ENCODE measurements at places on chromosomes 11 and 22. TPM values are rescaled to one million over a fixed set of nuclear protein-coding genes. Genes with fewer than 3 reads are reported as not detected.
A peak's percentile ranks its signal among the peaks of the same experiment; 100 is the strongest.

- no peak for DNase-seq
Observed at GRCh38 chr11:75203138-75203537, 37.4 kb upstream of the TPBGL start.

TREH gene
- 1.2 TPM for total RNA-seq

DNA sequence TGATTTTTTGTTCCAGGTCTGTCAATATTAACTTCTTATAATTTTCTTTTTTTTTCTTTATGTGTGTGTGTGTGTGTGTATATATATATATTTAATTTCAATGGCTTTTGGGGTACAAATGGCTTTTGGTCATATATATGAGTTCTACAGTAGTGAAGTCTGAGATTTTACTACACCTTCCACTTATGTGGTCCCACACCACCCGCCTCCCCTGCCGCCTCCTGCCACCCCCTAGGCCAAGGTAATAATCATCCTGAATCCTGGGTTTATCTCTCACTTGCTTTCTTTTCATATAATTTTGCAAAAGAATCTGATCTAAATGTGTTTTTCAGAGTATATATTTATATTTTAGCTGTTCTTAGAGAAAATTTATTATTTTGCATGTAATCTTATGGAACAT is 11.1 kb downstream of the NEAT1 start:
- peak; percentile 3 for DNase-seq

DENND6B gene
- 4.7 TPM for total RNA-seq

GRCh38 chr11:44955015-44955738 is 4.5 kb upstream of the TP53I11 start:
- peak; percentile 57 for DNase-seq

PGR gene
- total RNA-seq = 0.31 TPM

CREB3L1 gene
- 200 TPM for total RNA-seq

DNA sequence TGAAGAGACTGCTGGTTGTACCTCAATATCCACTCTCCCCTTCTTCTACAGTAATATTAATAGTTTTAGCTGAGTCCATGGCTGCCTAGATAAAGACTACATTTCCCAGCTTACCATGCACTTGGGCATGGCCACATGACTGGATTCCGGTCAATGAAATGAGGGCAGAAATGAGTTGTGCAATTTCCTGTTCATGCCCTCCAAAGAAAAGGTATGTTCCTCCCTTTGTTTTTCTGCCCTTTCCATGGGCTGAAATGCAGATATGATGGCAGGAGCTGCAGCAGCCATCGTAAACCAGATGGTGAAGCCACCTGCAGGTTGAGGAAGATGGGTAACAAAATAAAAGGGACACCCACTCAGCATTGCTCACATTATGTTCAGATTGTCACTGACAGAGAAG is 15.3 kb upstream of the ELFN2 start:
- DNase-seq = no peak

GRCh38 chr11:2517016-2517385 is 72.2 kb downstream of the KCNQ1 start:
- peak; percentile 1 for DNase-seq

GRCh38 chr22:17536269-17536668 is 27.0 kb upstream of the SLC25A18 start:
- no peak for DNase-seq

Measured in left colon (tissue), 2 donors.